ENCODE measurements at places on chromosomes 12 and 14. TPM values are rescaled to one million over a fixed set of nuclear protein-coding genes. Genes with fewer than 3 reads are reported as not detected.

The KRT84 gene
- not detected for total RNA-seq

The AKAP5 gene
- total RNA-seq: 0.90 TPM

The CFAP54 gene
- total RNA-seq: 6.7 TPM

The C1S gene
- total RNA-seq: 545 TPM

The NUP37 gene
- total RNA-seq: 19.9 TPM

The ADSS1 gene
- total RNA-seq: 11.4 TPM

The PDZRN4 gene
- 22.8 TPM for total RNA-seq

The NEUROD4 gene
- not detected for total RNA-seq

The KLRC2 gene
- total RNA-seq: not detected

The MYH6 gene
- not detected for total RNA-seq

The SDR9C7 gene
- total RNA-seq: not detected

GRCh38 chr12:2198542-2198941, 145.8 kb downstream of the CACNA1C start:
- H3K4me3 ChIP-seq: no peak overlapping the region
- H3K27me3 ChIP-seq: no peaks in the 10 kb centered on the region
- no peak overlapping the region for H3K27ac ChIP-seq
- H3K36me3 ChIP-seq: no peaks in the 10 kb centered on the region
- no peaks in the 10 kb centered on the region for H3K4me1 ChIP-seq

DNA sequence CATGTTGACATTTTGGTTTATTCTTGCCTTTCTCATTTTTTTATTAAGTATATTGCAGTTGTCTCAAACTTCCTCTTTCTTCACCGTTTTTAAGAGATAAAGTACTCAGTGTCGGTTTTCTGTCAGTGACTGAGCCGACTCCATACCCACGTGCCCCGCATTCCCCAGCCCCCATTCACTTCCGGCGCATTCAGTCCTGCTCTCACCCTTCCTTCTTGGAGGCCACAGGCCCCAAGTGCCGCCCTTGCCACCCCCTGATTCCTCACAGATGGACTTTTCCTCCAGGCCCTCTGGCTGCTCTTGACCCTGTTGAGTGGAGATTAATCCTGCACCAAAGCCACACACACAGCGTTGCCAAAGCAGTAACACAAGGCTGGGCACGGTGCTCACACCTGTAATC, 19.1 kb upstream of the DNAH10 start:
- DNase-seq: no peak
- H3K4me3 ChIP-seq: no peak overlapping the region
- no peaks in the 10 kb centered on the region for H3K4me1 ChIP-seq
- no peaks in the 10 kb centered on the region for H3K27me3 ChIP-seq

DNA sequence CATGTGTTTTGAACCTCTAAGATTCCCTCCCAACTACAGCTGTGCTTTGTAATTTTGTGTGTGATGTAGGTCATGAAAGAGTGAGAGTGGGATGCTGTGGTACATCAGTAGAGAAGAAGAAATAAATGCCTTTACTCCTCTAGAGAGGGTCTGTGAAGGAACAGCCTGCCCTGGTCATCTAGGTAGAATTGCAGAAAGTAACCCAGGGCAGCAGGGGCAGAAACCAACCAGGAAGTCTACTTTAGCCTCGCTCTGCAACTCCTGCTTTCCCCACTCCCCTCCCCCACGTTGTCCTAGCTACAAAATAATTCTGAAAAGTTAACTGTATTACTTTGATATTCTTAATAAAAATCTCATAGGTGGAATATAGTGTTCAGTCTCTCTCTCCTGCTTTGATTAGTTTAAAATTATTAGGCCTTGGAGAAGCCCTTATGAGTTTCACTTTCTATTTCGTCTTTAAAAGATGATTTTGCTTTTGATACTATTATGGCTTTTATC, 7.5 kb downstream of the TBK1 start:
- H3K36me3 ChIP-seq: no peaks in the 10 kb centered on the region
- no peak overlapping the region for H3K27ac ChIP-seq
- H3K4me3 ChIP-seq: peak overlapping the region; percentile 36
- peaks cover 22% of the 10 kb centered on the region for H3K4me1 ChIP-seq
- no peak for DNase-seq

GRCh38 chr12:121365416-121366062, 13.3 kb upstream of the ANAPC5 start:
- H3K4me3 ChIP-seq: no peak overlapping the region
- no peaks in the 10 kb centered on the region for H3K36me3 ChIP-seq
- DNase-seq: no peak
- H3K27me3 ChIP-seq: no peaks in the 10 kb centered on the region
- H3K4me1 ChIP-seq: no peaks in the 10 kb centered on the region

GRCh38 chr14:103108749-103109207, 14.3 kb downstream of the EXOC3L4 start:
- H3K4me1 ChIP-seq: peaks cover 26% of the 10 kb centered on the region
- H3K36me3 ChIP-seq: no peaks in the 10 kb centered on the region
- H3K4me3 ChIP-seq: no peak overlapping the region
- DNase-seq: no peak
- no peaks in the 10 kb centered on the region for H3K27me3 ChIP-seq
- H3K27ac ChIP-seq: no peak overlapping the region

GRCh38 chr14:48616931-48617330, 941.5 kb upstream of the MDGA2 start:
- H3K27ac ChIP-seq: no peak overlapping the region
- no peaks in the 10 kb centered on the region for H3K27me3 ChIP-seq
- H3K4me3 ChIP-seq: no peak overlapping the region
- H3K4me1 ChIP-seq: no peaks in the 10 kb centered on the region
- no peak for DNase-seq

- H3K36me3 ChIP-seq: no peaks in the 10 kb centered on the region
- no peaks in the 10 kb centered on the region for H3K27me3 ChIP-seq
- H3K4me1 ChIP-seq: no peaks in the 10 kb centered on the region
- DNase-seq: no peak
- H3K27ac ChIP-seq: no peak overlapping the region
Observed at GRCh38 chr12:112330706-112331105, 51.5 kb downstream of the HECTD4 start.

- H3K27ac ChIP-seq: no peak overlapping the region
- H3K36me3 ChIP-seq: peaks cover 14% of the 10 kb centered on the region
- no peaks in the 10 kb centered on the region for H3K27me3 ChIP-seq
- peaks cover 10% of the 10 kb centered on the region for H3K4me1 ChIP-seq
- no peak for DNase-seq
Observed at GRCh38 chr12:54352022-54352531, 12.2 kb downstream of the GPR84 start.

DNA sequence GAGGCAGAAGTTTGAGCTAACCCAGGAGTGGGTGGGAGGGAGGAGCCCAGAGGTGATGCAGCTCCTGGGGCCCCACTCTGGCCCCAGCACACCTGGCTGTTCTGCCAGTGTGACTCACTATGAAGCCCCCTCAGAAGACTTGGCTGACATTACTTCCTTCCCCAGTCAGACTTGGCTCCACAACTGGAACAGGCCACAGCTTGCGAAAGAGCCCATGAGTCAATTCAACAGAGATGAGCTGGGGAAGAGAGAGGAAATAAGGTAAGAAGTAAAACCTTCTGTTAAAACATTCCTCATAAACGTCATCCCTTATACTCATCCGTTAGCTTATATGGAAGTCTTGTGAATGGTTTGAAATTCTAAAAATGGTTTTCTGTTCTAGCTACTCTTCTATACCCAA, 245.9 kb downstream of the ADAMTS20 start:
- no peaks in the 10 kb centered on the region for H3K27me3 ChIP-seq
- H3K27ac ChIP-seq: no peak overlapping the region
- no peaks in the 10 kb centered on the region for H3K4me1 ChIP-seq
- H3K36me3 ChIP-seq: no peaks in the 10 kb centered on the region

DNA sequence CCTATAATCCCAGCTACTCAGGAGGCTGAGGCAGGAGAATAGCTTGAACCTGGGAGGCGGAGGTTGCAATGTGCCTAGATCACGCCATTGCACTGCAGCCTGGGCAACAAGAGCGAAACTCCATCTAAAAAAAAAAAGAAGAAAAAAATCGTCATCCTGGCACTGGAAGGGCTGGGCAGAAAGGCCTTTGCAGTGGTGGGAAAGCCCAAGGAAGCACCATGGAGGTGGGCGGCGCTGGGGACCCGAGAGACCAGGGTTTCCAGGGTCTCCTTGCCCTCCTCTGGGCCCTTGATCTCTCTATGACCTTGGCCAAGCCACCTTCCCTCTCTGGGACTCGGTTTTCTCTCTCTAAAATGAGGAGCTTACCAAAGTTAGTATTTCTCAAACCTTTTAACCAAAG, 65.4 kb downstream of the LGMN start:
- H3K4me3 ChIP-seq: no peak overlapping the region
- no peak overlapping the region for H3K27ac ChIP-seq
- peaks cover 8% of the 10 kb centered on the region for H3K4me1 ChIP-seq
- H3K36me3 ChIP-seq: no peaks in the 10 kb centered on the region
- no peak for DNase-seq
- no peaks in the 10 kb centered on the region for H3K27me3 ChIP-seq

- peaks cover 7% of the 10 kb centered on the region for H3K27me3 ChIP-seq
- no peak overlapping the region for H3K4me3 ChIP-seq
- DNase-seq: no peak
- H3K36me3 ChIP-seq: no peaks in the 10 kb centered on the region
- peaks cover 12% of the 10 kb centered on the region for H3K4me1 ChIP-seq
Observed at GRCh38 chr14:94113908-94114588, 3.5 kb downstream of the IFI27 start.

- no peak for DNase-seq
- no peaks in the 10 kb centered on the region for H3K4me1 ChIP-seq
- H3K4me3 ChIP-seq: no peak overlapping the region
Observed at GRCh38 chr12:120332523-120332922, 4.9 kb upstream of the PLA2G1B start.

DNA sequence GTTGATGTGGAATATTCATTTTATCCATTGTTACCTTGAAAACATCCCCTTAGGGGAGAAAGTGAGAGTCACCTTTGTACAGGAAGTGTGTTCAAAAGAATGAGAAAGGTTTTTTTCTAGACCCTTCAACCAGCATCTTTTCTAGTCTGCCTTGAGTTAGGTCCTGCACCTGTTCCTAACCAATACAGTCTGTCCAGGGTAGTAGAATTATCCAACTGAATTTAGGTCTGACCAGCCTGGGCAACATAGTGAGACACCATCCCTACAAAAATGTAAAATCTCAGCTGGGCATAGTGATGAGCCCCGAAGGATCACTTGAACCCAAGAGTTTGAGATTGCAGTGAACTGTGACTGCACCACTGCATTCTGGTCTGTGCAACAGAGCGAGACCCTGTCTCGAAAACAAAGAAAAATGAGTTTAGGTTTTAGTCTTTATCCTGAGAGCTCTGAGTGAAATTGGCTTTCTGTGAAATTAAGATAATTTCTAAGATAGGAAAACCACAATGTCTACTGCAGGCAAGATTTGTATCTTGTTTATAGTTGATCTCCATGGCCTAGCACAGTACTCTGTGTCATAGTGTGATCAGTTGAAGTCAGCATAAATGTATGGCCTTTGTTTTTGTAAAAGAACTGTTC, 25.2 kb downstream of the ARHGAP5 start:
- H3K4me1 ChIP-seq: no peaks in the 10 kb centered on the region
- H3K27me3 ChIP-seq: no peaks in the 10 kb centered on the region
- H3K36me3 ChIP-seq: no peaks in the 10 kb centered on the region
- DNase-seq: no peak
- H3K27ac ChIP-seq: no peak overlapping the region
- no peak overlapping the region for H3K4me3 ChIP-seq

DNA sequence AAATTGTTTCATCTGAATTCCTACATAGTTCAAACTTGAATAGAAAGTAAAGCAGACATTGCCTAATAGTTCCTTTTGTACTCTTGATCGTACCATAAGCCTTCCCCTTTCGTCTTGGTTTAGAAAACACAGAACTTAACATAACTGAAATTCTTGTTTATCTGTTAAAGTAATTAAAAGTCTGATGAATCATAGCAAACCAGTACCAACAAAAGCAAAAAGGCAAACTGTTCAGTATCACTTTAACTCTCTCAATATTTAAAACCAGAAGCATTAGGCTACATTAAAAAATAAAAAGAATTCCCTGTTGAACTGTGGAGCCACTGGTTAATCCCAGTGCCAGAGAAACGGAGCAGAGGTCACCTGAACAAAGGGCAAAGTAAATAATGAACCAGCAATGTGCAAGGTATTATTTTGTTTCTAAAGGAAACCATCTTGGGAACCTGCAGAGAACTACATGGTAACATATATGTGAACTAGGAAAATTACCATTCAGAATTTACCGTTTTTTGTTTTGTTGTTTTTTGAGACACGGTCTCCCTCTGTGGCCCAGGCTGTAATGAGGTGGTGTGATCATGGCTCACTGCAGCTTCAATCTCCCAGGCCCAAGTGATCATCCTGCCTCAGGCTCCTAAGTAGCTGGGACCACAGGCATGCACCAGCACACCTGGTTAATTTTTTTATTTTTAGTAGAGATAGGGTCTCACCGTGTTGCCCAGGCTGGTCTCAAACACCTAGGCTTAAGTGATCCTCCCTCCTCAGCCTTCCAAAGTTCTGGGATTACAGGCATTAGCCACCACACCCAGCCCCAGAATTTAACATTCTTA, 17.1 kb upstream of the HIGD1C start:
- no peak overlapping the region for H3K4me3 ChIP-seq
- H3K36me3 ChIP-seq: no peaks in the 10 kb centered on the region
- H3K27ac ChIP-seq: peak overlapping the region; percentile 59
- no peak for DNase-seq
- peaks cover 20% of the 10 kb centered on the region for H3K4me1 ChIP-seq
- no peaks in the 10 kb centered on the region for H3K27me3 ChIP-seq

DNA sequence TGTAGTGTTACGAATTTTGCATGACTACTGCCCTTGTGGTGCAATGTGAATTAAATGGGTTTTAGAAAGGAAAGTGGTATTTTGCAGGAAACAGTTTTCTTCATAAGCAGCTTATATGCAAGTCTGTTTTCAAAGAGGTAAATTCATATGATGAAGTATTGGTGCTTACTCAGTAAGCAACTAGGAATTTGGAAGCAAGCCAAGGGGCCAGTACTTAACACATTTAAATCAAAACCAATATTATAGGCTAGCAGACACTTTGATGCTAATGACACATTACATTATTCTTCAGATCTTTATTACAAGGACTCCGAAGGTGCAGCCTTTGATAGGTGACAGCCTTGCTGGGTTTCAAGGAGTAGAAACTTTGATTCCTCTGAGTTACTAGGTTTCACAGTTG, 23.1 kb downstream of the MGAT4C start:
- H3K4me3 ChIP-seq: no peak overlapping the region
- H3K4me1 ChIP-seq: no peaks in the 10 kb centered on the region
- H3K36me3 ChIP-seq: no peaks in the 10 kb centered on the region
- DNase-seq: no peak

DNA sequence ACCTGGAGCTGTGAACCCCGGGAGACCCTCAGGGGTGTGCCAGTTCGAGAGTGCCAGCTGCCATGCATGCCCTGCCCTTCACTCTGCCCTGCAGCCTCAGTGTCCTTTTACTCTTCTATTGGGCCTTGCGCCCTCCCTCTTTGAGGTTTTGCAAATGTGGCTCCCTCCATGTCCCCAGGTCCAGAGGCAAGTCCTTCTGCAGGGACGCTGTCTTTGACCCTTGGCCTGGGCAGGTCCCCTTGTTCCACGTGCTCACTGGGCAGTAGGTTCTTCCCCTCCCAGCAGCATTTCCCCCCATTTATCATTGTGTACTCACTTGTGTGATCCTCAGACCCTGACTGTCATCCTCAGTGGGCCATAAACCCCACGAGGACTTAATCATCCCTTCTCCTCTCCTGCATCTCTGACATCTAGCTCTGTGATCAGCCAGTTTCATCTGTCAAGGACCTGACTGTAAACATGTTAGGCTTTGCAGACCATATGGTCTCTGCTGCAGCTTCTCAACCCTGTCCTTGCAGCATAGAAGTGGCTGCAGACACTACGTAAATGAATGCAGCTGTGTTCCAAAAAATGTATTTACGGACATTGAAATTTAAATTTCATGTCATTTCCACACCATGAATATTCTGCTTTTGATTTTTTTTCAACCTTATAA, 36.6 kb downstream of the TSPAN9 start:
- no peak overlapping the region for H3K4me3 ChIP-seq
- H3K27ac ChIP-seq: no peak overlapping the region
- no peaks in the 10 kb centered on the region for H3K36me3 ChIP-seq
- peaks cover 26% of the 10 kb centered on the region for H3K4me1 ChIP-seq
- DNase-seq: no peak

Measured in tibial nerve (tissue), 4 donors.